AG04449 (cell line): ENCODE measurements at places on chromosomes 3 and 15.

DNA sequence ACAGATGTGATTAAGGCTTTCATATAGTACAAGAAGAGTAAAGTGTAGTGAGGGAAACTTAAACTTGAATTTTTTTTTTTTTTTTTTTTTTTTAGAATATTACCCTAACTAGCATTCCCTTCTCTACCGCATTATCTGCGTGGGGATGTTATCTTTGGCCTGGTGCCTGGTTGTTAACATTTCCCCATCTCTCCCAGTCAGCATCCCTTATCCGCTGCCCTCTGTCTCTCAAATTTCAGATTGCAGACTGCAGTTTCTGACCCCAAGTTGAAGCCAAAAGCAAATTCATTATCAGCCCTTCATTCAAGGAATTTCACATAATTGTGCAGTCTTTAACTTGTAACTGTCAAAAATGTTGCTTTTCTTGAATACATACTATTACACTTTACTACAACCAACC is 353.0 kb downstream of the PLOD2 start:
- DNase-seq = no peak

- no peak for DNase-seq
These were observed 7.6 kb downstream of the CACNA2D2 start for GRCh38 chr3:50495609-50496423.

DNA sequence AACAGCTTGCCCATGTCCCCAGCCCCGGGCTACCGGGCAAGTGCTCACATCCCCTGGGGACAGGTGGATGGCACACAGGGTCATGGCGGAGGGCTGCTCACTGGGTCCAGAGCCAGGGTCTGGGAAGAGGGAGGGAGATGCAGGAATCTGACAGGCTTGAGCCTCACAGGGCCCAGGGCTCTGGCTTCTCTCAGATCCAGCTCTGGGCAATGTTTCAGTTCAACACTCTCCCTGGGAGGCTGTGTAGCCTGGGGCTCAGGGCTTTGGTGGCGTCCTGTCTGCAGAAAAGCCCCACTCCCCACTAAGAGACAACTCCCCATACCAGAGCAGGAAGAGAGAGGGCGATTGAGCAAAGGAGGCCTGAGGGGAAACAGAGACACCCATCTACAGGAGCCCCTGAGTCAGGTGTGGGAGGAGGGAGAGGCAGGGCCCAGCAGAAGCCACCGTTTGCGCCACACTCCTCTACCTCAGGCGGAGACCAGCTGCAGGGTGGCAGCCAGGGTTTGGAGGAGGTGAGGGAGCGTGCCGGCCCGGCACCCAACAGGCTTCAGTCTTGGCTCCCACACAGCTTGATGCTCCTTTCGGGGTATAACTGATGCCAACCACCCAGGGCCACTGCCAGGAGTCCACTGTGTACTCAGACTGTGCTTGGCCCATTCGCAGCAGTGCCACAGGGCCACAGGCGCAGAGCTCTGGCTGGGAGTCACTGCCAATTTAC is 16.8 kb upstream of the SRP14 start:
- no peak for DNase-seq

GRCh38 chr3:60770532-60770931 is 480.7 kb downstream of the FHIT start:
- no peak for DNase-seq

GRCh38 chr3:17544632-17545031 is 197.8 kb downstream of the TBC1D5 start:
- no peak for DNase-seq

DNA sequence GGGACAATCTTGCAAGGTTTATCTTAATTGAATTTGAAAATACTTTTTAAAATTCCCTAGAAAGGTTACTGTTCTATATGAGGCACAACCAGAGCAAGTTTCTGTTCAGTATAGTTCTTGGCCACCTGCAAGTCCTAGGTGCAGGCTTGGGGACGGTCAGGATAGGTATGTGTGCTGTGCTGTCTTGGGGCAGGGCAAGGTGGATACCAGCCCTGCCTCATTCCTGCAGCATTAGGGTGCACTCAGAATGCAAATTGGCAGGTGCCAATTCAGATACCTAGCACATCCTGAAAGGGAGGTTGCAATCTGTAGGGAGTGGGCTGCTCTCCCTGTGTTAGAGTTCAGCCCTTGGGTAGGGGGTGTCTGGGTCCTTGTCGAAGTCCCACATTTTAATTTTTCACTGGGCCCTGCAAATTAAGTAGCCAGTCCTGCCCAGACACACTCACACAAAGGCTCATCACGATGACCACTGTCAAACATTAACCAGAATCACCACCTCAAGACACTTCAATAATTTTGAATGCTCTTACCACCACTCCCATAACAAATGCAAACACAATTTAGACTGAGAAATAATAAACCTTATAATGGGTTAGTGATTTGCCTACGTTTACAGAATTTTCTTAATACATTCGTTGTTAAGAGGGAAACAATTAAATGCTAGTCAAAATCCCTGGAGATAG is 838.0 kb upstream of the NR2F2 start:
- DNase-seq = no peak

DNA sequence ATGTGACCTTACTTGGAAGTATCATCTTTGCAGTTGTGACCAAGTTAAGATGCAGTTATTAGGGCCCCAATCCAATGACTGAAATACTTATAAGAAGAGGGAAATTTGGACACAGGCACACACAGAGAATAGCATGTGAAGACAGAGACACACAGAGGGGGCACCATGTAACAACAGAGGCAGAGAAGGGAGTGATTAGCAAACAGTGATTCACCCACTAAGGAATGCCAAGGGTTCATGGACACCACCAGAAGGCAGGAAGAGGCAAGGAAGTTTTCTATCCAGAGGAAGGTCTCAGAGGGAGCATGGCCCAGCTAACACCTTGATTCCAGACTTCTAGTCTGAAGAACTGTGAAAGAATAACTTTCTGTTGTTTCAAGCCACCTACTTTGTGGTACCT is 25.0 kb downstream of the SIDT1 start:
- no peak for DNase-seq

DNA sequence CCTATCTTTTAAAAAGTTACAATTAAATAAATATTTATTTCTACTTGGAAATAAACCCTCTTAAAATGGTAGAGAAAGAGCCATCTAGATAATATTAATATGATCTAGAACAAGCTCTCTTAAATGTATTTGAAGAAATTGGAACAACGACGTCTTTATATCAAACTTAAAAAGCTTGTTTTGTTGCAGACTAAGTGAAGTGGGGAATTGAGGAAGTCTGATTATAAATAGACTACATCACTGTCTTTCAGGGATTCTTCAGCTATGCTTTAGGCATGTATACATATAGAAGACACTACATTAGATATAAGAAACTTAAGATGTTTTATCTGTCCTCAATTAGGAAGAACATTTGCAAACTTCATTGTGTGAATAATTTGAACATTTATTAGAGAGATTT is 1.8 kb downstream of the BCHE start:
- no peak for DNase-seq

- no peak for DNase-seq
These were observed 378.4 kb upstream of the CNTN3 start for GRCh38 chr3:74992898-74993297.

GRCh38 chr15:91556926-91557325 is 296.6 kb upstream of the SLCO3A1 start:
- no peak for DNase-seq

DNA sequence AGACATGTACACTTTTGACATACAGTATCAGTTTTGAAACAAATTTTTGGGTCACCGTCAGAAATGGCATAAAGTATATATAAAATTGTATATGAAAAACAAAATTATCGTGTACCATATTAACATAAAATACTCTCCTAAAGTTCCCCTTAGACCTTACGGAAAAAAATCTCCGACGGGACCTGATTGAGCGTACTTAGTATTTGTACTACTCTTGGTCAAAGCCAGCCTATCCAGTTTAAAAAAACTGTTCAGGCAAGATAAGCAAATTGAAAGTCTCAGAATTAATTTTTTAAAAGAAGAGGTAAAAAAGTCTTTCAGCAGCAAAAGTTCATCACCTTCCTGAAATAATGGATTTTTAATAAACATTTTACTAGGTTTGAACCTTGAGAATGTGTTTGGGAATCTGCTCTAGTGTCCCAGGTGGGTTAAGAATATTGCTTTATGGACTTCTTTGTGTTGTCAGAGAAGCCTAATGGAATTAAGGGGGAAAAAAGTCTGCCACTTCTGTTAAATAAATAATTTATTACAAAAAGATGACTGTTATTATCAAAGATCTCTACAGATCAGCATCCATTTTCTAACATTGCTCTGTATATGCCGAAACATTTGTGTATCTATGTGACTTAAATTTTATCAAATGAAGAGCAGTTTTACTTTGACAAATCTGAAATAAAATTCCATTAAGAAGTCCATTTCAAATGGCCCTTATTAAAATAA is 48.6 kb downstream of the ZBTB20 start:
- no peak for DNase-seq

GRCh38 chr15:80684697-80685096 is 10.4 kb upstream of the ABHD17C start:
- no peak for DNase-seq

- no peak for DNase-seq
These were observed 607.7 kb downstream of the PYDC2 start for GRCh38 chr3:192068464-192069254.

DNA sequence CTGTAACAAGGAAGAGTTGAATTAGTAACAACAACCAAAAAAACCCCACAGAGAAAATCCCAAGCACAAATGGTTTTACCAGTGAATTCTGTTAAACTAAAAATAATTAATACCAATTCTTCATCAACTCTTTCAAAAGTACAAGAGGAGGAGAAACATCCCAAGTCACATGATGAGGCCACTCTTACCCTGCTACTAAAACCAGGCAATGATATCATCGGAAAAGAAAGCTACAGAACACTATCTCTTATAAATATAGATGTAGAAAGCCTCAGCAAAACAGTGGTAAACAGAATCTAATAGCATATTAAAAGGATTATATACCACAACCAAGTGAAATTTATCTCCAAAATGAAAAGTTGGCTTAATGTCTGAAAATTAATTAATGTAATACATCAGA is 168.1 kb upstream of the SLCO3A1 start:
- no peak for DNase-seq

DNA sequence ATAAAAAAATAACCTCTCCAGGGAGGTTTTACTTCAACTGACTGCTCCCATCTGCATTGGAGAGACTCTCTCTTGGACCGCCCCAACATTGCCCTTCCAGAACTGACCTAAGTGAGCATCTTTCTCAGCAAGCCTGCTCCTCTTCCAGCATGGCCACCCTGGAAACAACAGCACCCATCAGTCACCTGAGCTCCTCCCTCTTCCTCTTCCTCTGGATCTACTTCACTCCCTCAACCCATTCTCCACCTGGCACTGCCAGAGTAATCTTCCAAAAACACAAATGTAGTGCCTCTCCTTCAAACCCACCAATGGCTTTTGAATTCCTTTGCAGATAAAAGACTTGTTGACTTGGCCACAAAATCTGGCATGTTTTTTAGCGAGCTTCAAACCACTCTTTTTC is 128.8 kb upstream of the NR2F2 start:
- no peak for DNase-seq

DNA sequence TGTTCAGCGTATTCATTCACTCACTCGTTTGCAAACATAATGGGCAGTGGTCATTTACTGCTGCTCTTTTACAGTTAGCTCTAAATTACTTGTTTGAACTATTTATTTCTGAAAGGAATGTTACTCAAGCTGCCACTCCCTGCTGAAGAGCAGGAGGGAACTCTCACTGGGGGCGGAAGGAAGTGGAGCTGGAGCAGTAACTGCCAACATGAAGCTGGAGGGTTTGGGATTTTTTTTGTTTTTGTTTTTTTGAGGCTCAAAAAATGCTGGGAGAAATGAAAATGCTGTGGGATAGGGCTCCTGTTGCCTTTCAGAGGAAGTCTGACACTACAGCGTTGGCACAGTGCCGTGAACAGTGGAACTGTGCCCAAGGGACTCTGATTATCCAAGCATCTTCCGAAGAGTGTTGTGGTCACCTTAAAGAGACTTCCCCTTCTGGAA is 44.1 kb downstream of the SENP2 start:
- DNase-seq = no peak

GRCh38 chr15:33468740-33469139 is 158.0 kb downstream of the RYR3 start:
- no peak for DNase-seq

- DNase-seq = peak; percentile 28
These were observed 352.1 kb upstream of the ALCAM start for GRCh38 chr3:105014631-105015030.

- no peak for DNase-seq
These were observed 212.4 kb downstream of the OPA1 start for GRCh38 chr3:193805448-193805847.

- DNase-seq = no peak
These were observed 279.4 kb downstream of the WNT5A start for GRCh38 chr3:55207744-55208143.

DNA sequence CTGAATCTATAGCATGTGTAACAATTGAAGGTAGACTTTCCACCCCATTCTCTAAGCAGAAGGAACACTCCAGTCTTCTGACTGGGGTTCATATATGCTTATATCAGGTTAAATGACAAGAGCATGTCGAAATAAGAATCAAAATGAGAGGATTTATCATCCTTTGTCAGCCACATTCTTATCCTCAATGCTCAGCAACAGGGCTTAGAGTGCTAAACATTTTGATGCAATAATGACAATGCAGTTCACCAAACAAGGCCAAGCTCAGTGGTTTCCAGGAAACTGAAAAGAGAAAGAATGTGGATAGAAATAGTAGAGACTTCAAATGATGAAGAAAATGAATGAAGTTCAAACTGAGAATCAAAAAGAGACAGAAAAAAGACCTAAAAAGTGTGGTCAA is 78.0 kb downstream of the FSIP1 start:
- DNase-seq = no peak

- DNase-seq = no peak
These were observed 50.0 kb upstream of the DGKG start for GRCh38 chr3:186411994-186412393.

DNA sequence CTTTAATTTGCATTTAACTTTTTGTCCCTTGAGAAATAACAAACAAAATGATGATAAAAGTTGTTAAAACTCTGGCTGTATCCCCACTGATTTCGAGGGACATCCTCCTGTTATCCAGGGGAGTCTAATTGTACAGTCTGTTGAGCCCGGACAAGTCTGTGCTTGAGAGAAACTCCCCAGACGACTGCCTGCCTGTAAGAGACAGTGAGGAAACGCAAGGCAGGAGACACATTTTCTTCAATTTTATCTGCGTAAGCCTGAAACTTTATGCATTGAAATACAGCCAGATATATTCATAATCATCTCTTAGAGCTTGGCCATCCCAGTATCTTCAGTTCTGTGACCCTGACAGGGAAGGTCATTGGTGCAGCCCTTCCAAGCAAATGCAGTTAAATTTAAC is 97.7 kb downstream of the ROBO2 start:
- no peak for DNase-seq

GRCh38 chr3:49512781-49513355 is 41.4 kb upstream of the BSN start:
- DNase-seq = no peak

DNA sequence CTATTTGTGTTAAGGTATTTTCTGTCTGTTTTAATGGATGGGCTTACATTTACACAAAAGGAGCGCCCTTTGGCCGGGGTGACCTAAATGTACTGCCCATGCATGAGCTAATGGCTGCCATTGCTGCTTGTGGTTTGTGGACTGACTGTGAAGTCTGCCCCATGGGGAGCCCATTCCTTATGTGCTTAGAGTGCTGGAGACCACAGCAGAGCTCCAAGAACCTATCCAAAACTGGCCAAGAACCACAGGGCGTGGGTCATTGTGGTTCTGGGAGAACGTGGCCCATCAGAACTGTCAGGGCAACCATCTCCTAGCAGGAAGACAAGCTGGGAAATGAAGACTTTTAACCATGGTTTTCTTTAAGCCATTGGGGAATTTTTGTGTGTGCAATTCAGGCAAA is 105.3 kb downstream of the CHDH start:
- DNase-seq = no peak

GRCh38 chr3:125107363-125107762 is 51.6 kb upstream of the HEG1 start:
- DNase-seq = no peak
